NCI-H526 treated with DMSO at 0.1 percent for 48 hours (cell line): ENCODE measurements at places on chromosomes 2 and 18.

DNA sequence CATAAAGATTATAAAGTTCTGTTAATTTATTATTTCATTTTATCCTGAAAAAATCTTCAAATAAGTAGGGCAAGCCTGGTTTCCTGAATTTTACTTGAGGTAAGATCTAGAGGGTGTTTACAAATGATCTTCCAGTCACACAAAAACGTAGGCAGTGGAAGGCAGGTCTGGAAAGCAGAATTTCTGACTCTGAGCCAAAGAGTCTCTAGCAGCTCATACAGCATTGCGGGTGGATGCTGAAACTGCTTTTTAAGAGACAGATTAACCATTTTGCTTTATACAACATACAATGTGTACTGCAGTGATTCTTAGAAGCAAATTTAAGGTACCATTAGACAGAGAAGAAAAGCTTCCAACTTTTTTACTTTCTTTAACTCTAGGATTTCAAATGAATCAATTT lies 117.0 kb downstream of the FTCDNL1 start:
- no peak for DNase-seq

- DNase-seq, result no peak
These were observed 643 bp downstream of the PLCL1 start for GRCh38 chr2:197804758-197805714.

DNA sequence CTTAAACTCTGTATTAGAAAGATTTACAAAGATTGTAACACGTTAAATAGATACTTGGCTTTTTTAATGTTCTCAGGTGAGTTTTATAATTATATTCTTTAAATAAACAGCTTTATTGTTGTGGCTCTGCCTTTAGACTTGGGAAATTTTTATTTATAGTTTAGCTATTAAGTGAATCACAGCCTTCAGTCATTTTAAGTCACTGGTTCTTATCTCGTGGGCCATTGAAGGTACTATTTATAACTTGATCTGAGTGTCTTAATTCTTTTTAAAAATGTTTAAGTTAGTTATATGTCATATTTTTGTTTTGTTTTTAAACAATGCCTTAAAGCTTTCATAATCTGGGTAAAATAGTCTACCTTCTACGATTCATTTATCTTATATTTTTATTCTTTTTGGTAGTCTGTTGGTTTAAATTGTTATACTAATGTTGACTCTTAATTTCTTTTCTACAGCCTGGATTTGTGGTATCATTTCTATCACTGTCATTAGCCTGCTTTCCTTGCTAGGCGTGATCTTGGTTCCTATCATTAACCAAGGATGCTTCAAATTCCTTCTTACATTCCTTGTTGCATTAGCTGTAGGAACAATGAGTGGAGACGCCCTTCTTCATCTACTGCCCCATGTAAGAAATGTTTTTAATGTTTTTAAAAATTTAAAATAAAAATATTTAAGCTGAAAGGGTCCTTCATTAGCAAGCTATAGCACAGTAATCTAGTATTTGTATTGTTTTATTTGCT lies 49.3 kb downstream of the SLC39A10 start:
- no peak for DNase-seq

DNA sequence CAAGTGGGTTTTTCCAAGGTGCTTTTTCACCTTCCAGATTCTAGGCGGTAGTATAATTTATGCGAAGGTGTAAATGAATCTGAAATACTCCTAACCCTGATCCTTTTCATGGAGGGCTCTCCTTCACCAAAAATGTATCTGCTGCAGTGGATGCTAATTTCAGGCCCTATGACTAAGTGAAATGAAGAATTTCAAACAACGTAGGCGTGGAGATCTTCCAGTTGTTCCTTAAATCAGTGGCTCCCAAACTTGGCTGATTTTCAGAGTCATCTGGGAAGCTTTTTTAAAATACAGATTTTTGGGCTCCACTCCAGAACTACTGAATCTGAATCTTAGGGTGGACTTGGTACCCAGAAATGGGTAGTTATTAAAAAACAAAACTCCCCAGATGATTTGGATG lies 5.5 kb downstream of the GCKR start:
- DNase-seq, result no peak

GRCh38 chr2:208025814-208026184 lies 472 bp upstream of the PLEKHM3 start:
- DNase-seq, result no peak

GRCh38 chr18:76412818-76413565 lies 82.0 kb downstream of the ZNF516 start:
- no peak for DNase-seq

GRCh38 chr2:200177971-200178911 lies 128.3 kb upstream of the SPATS2L start:
- no peak for DNase-seq

DNA sequence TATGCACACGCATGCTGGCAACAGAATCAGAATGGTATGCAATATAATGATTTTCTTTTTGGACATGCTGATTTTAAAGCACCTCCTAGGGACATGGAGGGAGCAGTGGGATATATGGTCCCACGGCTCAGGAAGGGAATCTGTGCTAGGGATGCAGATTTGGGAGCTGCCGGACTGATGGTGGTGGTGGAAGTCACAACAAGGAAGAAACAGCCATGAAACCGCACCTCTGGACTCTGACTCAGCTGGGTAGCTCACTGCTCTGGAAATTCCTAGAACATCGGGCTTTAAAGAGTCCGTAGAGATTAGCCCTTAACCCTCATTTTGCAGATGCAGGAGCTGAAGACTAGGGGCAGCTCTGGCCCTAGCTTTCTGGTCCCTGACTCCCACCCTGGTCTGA lies 364.3 kb upstream of the KLHL29 start:
- no peak for DNase-seq

GRCh38 chr18:60311676-60312360 lies 60.8 kb downstream of the MC4R start:
- DNase-seq, result no peak

DNA sequence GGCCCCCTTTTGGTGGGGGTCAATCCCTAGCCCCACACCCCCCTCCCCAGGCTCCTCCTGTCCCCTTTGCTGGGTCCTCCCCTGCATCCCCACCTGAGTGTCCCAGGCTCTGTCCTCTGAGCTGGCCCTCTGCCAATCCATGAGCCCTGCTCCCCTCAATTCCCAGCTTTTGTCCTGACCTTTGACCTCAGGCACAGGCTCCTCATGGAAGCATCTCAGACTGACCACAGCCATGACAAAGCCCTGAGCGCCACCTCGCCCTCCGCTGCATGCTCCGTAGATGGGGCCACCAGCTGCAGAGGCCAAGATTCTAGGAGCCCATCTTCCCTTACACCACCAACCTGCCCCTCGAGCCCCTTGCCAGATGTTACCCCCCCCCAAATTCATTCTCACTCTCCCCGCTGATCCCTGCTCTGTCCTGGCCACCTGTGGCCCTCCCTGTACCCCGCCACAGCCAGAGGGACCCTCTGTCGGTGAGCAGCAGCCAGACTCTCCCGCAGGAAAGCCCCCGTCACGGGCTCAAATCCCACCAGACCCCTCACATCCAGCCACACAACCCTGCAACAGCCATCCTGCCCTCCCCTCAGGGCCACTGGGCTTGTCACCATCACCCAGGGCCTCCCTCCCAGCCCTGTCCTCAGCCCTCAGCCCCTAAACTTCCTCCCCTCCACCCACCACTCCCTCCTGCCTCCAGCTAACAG lies 206.0 kb downstream of the MGAT5 start:
- DNase-seq, result no peak

GRCh38 chr18:48924630-48925490 lies 25.9 kb downstream of the SMAD7 start:
- DNase-seq, result no peak
